ENCODE measurements at places on chromosomes 6 and 20. TPM values are rescaled to one million over a fixed set of nuclear protein-coding genes. Genes with fewer than 3 reads are reported as not detected.

Gene TAAR1
- total RNA-seq = not detected

Gene ZNF322
- 21.4 TPM for total RNA-seq

Gene SLC17A3
- not detected for total RNA-seq

- no peak for DNase-seq
Measured at GRCh38 chr20:9409352-9409751, 105.0 kb upstream of the LAMP5 start.

DNA sequence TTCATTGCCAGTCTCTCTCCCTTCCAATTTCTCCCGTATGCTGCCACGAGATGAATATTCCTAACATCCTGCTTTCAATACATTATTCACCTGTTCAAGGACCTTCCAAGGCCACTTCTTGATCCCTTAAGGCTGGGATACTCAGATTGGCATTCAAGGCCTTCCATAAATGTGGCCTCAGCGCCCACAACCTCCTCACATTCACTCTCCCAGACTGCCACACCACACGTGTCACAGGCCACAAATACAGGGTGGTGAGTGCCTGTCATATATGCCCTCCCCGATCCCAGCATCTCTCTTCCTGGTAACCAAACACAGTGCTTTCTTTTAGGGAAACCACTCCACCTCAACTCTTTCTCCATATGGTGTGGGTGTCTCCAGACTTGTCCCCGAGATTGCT, 55.5 kb downstream of the TTI1 start:
- no peak for DNase-seq

- DNase-seq = no peak
Measured at GRCh38 chr6:159075506-159076228, 30.9 kb upstream of the TAGAP start.

Data from A172 (cell line).